Stromal cell of bone marrow (primary cell): ENCODE measurements at places on chromosomes 3 and 15.

- no peak for DNase-seq
These were observed 60.6 kb downstream of the CHAC1 start for GRCh38 chr15:41013691-41014414.

- DNase-seq: no peak
These were observed 84.1 kb upstream of the HACD2 start for GRCh38 chr3:123668906-123669305.

GRCh38 chr3:134804508-134805480 lies 9.7 kb downstream of the EPHB1 start:
- no peak for DNase-seq

DNA sequence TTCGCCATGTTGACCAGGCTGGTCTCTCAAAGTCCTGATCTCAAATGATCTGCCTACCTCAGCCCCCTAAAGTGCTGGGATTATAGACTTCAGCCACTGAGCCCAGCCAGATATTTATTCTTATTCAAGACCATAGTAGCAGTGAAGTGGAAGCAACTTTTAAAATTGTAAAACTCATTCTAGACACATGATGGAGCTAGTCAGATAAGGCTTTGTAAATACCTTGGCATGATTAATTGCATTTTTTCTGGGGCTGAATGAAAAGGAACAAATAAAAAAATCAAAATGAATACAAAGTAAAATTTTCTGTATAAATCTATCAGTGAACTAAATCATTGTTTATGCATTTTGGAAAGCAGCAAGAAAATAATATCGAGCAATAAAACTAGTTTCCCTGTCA lies 4.1 kb upstream of the MYO1E start:
- no peak for DNase-seq

- no peak for DNase-seq
These were observed 7.0 kb downstream of the SNAP23 start for GRCh38 chr15:42502477-42502876.

GRCh38 chr3:142595581-142595950 lies 627 bp upstream of the PLS1 start:
- DNase-seq: no peak
